Lower lobe of right lung (tissue), 2 donors: ENCODE measurements at places on chromosomes 1 and 21. TPM values are rescaled to one million over a fixed set of nuclear protein-coding genes. Genes with fewer than 3 reads are reported as not detected.

Gene FAAH
- total RNA-seq: 32.4 TPM

Gene PERM1
- total RNA-seq: not detected

Gene WNT4
- 3.8 TPM for total RNA-seq

Gene CAMK1G
- 0.56 TPM for total RNA-seq

Gene AUNIP
- total RNA-seq: not detected

- no peak for DNase-seq
Observed at GRCh38 chr1:212010004-212010403, 25.4 kb downstream of the INTS7 start.

DNA sequence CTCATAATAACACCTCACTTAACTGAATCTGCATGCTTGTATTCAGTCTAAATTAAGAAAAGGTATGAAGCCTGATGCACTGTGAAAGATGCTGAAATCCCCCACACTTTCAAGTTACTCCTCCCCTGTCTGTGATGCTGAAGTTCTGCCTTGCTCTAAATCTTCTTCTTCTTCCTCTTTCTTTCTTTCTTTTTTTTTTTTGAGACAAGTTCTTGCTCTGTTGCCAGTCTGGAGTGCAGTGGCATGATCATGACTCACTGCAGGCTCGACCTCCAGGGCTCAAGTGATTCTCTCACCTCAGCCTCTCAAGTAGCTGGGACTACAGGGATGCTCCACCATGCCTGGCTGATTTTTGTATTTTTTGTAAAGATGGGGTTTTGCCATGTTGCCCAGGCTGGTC is 231.0 kb upstream of the B3GALT2 start:
- DNase-seq: no peak

GRCh38 chr1:118947790-118948189 is 40.4 kb downstream of the TBX15 start:
- DNase-seq: no peak

- no peak for DNase-seq
Observed at GRCh38 chr1:226529891-226530290, 18.7 kb upstream of the STUM start.

GRCh38 chr1:95278173-95279006 is 44.4 kb downstream of the RWDD3 start:
- DNase-seq: no peak

GRCh38 chr1:38541223-38541622 is 318.3 kb downstream of the RRAGC start:
- DNase-seq: no peak

- no peak for DNase-seq
Observed at GRCh38 chr1:84462118-84462517, 16.9 kb upstream of the RPF1 start.

- no peak for DNase-seq
Observed at GRCh38 chr1:178599745-178600144, 86.8 kb downstream of the TEX35 start.

DNA sequence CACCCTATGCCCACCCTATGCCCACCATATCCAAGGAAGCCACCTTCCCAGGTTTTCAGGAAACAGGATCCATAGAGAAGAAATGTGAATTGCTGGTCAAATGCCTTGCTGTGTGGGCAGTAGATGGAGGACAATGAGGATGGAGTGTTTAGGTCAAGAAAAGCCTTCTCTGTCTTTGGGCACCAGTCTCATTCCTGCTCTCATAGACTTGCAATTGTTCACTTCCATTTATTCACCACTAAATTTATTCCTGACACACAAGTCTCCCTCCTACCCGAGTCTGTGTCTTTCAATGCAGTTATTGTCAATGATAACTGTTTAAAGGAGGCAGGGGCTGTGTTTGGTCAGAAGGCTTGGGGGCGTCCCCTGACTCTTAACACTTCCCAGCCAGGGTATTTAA is 48.0 kb upstream of the ITPKB start:
- no peak for DNase-seq

- DNase-seq: no peak
Observed at GRCh38 chr1:22128392-22128791, 14.5 kb downstream of the WNT4 start.

GRCh38 chr1:44406737-44407429 is 1.8 kb downstream of the RNF220 start:
- DNase-seq: no peak

DNA sequence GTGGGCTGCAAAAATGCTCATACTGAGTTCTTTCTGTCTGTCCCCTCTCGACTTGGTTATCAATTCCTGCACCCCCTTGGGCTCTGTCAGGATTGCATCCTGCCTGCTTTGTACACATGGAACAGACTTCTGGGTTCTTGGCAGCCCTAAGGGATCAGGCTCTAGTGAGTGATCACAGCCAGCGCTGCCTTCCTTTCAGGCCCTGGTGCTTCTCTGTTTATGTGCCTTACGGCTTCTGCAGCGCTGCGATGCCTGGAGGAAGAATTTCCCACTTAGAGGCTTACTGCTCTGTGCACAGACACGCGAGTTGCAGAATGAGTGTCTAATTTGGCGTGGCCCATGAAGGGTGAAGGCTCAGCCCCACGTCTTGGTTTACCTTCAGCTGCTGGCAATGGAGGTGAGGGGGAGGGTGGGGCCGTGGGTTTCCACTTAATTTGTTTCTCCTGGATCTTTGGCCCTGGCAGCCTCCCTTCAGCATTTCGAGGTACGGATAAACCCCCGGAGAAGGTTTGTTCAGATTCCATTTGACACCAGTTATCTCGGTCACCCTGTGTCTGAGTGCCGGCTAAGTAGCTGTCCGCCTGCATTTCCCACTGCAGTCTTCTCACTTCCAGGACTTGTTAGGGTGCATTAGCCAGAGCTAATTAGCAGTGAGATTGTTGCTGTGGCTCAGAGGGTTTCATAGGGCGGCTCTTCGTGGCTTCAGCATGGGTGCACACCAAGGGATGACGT is 227.3 kb downstream of the DYRK1A start:
- DNase-seq: no peak

GRCh38 chr1:64877151-64877550 is 89.2 kb downstream of the JAK1 start:
- no peak for DNase-seq

DNA sequence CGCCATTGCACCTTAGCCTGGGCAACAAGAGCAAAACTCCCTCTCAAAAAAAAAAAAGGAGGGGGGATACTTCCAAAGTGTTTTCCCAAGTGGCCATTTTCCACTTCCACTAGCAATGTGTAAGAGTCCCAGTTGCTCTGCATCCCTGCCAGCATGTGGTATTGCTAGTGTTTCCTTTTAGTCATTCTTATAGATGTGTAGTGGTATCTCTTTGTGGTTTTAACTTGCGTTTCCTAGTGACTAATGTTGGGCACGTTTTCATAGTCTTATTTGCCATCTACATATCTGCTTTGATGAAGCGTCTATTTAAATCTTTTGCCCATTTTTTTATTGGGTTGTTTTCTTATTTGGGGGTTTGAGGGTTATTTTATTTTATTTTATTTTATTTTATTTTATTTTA is 31.1 kb downstream of the INAVA start:
- DNase-seq: no peak

DNA sequence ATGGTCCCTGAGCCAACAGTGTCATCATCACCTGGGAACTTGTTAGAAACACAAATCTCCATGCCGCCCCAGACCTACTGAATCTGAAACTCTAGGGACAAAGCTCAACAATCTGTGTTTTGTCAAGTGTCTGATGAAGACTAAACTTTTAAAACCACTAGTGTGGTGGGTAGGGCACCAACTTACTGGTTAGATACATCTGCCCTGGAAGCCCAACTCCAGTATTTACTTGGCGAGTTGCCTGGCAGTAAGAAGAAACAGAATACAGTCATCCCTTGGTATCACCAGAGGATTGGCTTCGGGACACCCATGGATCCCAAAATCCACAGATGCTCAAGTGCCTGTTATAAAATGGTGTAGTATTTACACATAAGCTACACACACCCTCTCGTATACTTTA is 367.9 kb upstream of the DUSP10 start:
- no peak for DNase-seq
